Activated CD4-positive, alpha-beta T cell treated with anti-CD3 and anti-CD28 coated beads for 36 hours (primary cell): ENCODE measurements at places on chromosomes 12 and 14.

DNA sequence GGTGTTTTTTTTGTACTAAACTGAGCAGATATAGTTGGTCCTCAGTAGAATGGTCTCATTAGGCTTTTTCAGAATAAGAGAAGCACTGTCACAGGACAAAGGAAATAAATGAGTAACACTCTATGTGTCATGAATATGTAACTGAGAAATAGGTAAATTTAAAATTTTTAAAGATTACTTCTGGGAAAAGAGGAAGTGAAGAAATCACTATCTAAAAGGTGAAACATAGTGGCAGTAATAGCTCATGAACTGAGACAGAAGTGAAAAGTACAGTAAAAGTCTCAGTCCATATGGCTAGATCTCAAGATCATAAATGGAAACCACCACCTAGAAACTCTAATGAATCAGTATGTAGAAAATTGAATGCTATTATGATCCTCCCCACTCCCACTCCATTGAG lies 89.3 kb upstream of the TTC7B start:
- H3K27ac ChIP-seq = peak overlapping the region; percentile 49
- H3K27me3 ChIP-seq = no peaks in the 10 kb centered on the region
- peaks cover 9% of the 10 kb centered on the region for H3K36me3 ChIP-seq
- H3K4me1 ChIP-seq = peaks cover 22% of the 10 kb centered on the region
- no peak overlapping the region for H3K4me3 ChIP-seq
- no peak for DNase-seq

DNA sequence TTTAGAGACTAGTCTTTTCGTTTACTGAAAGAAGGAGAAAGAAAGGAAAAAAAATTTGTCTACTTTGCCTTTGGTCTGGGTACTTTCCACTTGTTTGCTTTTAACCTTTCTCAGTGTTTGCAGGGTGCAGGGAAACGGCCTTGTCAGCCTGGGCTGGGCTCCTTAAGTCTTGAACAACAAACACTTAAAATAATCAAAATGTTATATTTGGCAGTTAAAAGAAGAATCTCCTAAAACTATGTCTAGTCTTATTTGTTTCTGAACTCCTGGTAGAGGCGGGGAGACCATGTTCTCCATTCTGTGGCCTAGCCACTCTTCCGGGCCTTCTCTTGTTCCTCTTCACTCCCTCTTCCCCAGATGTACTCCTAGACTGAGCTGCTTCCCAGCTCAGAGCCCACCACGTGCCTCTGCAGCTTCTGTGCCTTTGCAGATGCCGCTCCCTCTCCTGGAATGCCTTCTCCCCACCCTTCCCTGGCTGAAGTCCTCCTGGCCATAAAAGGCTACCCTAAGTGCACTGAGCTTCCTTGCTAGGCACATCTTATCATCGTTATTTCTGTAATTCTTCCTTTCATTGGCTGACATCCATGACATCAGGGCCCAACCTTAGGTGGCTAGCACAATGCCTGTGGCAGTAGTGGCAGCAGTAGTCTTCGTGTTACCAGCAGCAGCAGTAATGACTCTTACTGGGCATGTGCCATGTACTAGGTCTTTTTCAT lies 432.9 kb downstream of the ZFP36L1 start:
- H3K4me3 ChIP-seq = no peak overlapping the region
- H3K36me3 ChIP-seq = no peaks in the 10 kb centered on the region
- H3K27ac ChIP-seq = peak overlapping the region; percentile 11

GRCh38 chr14:64654901-64655300 lies 49.3 kb upstream of the PLEKHG3 start:
- peaks cover 11% of the 10 kb centered on the region for H3K27me3 ChIP-seq
- no peak for DNase-seq
- no peak overlapping the region for H3K27ac ChIP-seq
- H3K4me3 ChIP-seq = no peak overlapping the region

DNA sequence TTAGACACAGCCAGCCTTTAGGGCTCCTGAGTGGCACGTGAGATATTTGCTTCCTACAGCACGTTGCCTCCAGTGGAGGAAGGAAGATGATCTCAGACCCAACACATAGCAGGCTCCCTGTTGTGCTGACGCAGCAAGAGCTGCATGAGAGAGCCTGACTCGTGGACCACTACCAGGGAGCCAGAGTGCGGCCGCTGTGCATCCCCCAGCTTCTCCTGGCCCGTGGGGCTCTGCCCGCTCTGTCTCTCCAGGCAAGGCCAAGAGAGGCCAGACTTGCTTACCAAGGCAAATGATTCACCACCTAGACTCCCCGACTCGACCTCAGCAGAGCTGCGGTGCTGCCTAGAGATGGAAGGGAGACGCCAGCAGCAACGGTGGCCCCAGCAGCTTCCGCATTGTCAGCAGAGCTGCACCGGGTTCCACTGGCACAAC lies 37.5 kb downstream of the MAP3K9 start:
- H3K36me3 ChIP-seq = no peaks in the 10 kb centered on the region
- no peaks in the 10 kb centered on the region for H3K4me1 ChIP-seq
- H3K27me3 ChIP-seq = no peaks in the 10 kb centered on the region
- no peak overlapping the region for H3K27ac ChIP-seq
- H3K4me3 ChIP-seq = no peak overlapping the region

GRCh38 chr12:12548713-12549112 lies 13.9 kb downstream of the DUSP16 start:
- DNase-seq = no peak
- H3K27me3 ChIP-seq = no peaks in the 10 kb centered on the region
- H3K4me1 ChIP-seq = peaks cover 29% of the 10 kb centered on the region
- peak overlapping the region; percentile 20 for H3K27ac ChIP-seq
- H3K36me3 ChIP-seq = peaks cover 11% of the 10 kb centered on the region

DNA sequence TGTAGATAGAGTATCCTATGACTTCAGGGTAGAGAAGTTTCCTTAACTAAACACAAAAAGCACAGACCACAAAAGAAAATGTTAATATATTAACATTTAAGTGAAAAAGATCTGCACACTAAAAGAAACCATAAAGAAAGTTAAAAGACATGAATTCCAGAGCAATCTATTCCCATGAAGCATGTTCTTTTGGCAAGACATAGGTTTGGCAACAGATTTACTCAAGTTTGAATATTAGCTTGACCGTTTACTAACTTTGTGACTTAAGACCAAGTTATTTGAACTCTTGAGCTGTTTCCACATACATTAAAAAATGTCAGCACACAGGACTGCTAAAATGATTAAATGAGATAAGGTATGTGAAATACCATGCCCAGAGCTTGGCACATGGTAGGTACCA lies 35.7 kb upstream of the GZMB start:
- DNase-seq = no peak
- H3K27ac ChIP-seq = peak overlapping the region; percentile 83
- H3K36me3 ChIP-seq = peaks cover 2% of the 10 kb centered on the region
- H3K27me3 ChIP-seq = no peaks in the 10 kb centered on the region
- no peak overlapping the region for H3K4me3 ChIP-seq

- H3K27me3 ChIP-seq = no peaks in the 10 kb centered on the region
- H3K27ac ChIP-seq = no peak overlapping the region
- H3K4me3 ChIP-seq = no peak overlapping the region
- no peak for DNase-seq
- H3K4me1 ChIP-seq = peaks cover 18% of the 10 kb centered on the region
- H3K36me3 ChIP-seq = no peaks in the 10 kb centered on the region
These were observed 75.7 kb downstream of the B4GALNT3 start for GRCh38 chr12:535396-535795.

DNA sequence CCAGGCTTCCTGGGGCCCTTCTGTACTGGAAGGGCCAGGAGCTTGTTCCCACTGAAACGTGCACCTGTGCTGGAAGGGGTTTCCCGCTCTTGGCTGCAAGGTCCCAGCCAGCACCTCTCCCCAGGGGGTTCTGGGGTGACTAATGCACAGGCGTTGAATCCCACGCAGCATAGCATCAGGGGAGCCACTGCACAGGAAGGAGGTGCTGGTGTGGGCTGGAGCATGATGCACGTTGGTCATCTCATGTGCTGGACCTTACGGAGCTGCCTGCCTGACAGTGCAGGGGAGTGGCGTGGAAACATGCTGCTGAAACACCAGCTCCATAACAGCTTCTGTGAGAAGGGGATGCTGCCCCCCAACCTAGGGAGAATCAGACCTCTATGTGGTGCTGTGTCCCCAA lies 623.0 kb downstream of the AACS start:
- H3K27ac ChIP-seq = no peak overlapping the region
- no peaks in the 10 kb centered on the region for H3K4me1 ChIP-seq
- no peak overlapping the region for H3K4me3 ChIP-seq
- H3K27me3 ChIP-seq = no peaks in the 10 kb centered on the region
- DNase-seq = no peak
- no peaks in the 10 kb centered on the region for H3K36me3 ChIP-seq

GRCh38 chr14:97945631-97946030 lies 1148.4 kb downstream of the VRK1 start:
- DNase-seq = no peak
- no peak overlapping the region for H3K27ac ChIP-seq
- peaks cover 44% of the 10 kb centered on the region for H3K36me3 ChIP-seq
- H3K4me1 ChIP-seq = peaks cover 29% of the 10 kb centered on the region
- H3K4me3 ChIP-seq = no peak overlapping the region
- H3K27me3 ChIP-seq = no peaks in the 10 kb centered on the region

DNA sequence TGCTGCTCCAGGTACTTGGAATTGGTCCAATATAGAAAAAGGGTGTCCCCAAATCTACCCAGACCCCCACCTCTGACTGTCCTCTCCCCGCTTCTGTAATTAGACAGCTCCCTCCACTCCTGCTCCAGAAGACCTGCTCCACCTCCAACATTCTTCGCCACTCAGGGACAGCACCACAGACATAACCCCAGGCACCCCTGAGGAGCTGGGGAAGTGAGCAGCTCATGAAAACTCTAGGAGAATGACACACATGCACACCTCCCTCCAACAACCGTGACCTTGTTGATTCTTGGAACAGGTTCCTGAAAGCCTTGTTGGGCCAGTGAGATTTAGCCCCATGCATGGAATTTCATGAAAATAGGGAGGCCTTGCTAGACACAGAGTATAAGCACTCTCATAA lies 8.2 kb downstream of the KRT4 start:
- DNase-seq = no peak
- H3K27ac ChIP-seq = no peak overlapping the region
- H3K4me1 ChIP-seq = no peaks in the 10 kb centered on the region
- H3K27me3 ChIP-seq = no peaks in the 10 kb centered on the region
- H3K4me3 ChIP-seq = no peak overlapping the region
- no peaks in the 10 kb centered on the region for H3K36me3 ChIP-seq

- no peak overlapping the region for H3K4me3 ChIP-seq
- H3K36me3 ChIP-seq = peaks cover 60% of the 10 kb centered on the region
- peak overlapping the region; percentile 73 for H3K27ac ChIP-seq
- peaks cover 38% of the 10 kb centered on the region for H3K4me1 ChIP-seq
These were observed 55.9 kb upstream of the SRSF5 start for GRCh38 chr14:69711065-69711464.

GRCh38 chr12:56720731-56721151 lies 4.4 kb downstream of the NACA start:
- no peak for DNase-seq
- H3K4me3 ChIP-seq = peak overlapping the region; percentile 97
- peaks cover 83% of the 10 kb centered on the region for H3K36me3 ChIP-seq
- H3K4me1 ChIP-seq = peaks cover 71% of the 10 kb centered on the region

GRCh38 chr14:94466706-94467370 lies 9.2 kb downstream of the SERPINA9 start:
- no peaks in the 10 kb centered on the region for H3K36me3 ChIP-seq
- H3K27ac ChIP-seq = no peak overlapping the region
- H3K4me1 ChIP-seq = no peaks in the 10 kb centered on the region
- peaks cover 13% of the 10 kb centered on the region for H3K27me3 ChIP-seq

- H3K4me3 ChIP-seq = no peak overlapping the region
- DNase-seq = no peak
- no peaks in the 10 kb centered on the region for H3K4me1 ChIP-seq
These were observed 207.3 kb downstream of the ANO2 start for GRCh38 chr12:5737778-5738177.
